AG08396 (cell line): ENCODE measurements at places on chromosomes 2 and 18.

- no peak for DNase-seq
Measured at GRCh38 chr2:115400940-115401339, 958.5 kb downstream of the DPP10 start.

DNA sequence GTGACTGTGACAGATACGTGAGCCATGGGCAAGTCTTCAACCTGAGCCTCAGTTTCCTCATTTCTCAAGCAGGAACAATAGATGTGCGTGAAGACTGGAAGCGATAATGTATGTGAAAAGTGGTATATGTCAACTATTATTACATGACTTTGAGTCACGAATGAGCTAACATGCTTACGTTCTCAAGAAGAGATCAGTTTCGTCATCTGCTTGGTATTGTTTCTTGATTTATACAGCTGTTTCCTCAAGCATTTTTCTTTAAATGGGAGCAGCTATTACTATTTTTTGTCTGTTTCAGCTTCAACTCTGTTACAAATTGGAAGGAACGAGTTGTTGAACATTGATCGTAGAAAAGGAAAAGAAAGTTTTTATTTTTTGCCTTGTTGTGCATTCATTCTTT, 48.5 kb upstream of the THOC1 start:
- no peak for DNase-seq

GRCh38 chr2:182245963-182246362, 180.9 kb downstream of the PDE1A start:
- DNase-seq = no peak

- DNase-seq = no peak
Measured at GRCh38 chr2:157192445-157193423, 64.8 kb upstream of the GALNT5 start.

GRCh38 chr18:36326771-36327170, 29.3 kb downstream of the FHOD3 start:
- no peak for DNase-seq

DNA sequence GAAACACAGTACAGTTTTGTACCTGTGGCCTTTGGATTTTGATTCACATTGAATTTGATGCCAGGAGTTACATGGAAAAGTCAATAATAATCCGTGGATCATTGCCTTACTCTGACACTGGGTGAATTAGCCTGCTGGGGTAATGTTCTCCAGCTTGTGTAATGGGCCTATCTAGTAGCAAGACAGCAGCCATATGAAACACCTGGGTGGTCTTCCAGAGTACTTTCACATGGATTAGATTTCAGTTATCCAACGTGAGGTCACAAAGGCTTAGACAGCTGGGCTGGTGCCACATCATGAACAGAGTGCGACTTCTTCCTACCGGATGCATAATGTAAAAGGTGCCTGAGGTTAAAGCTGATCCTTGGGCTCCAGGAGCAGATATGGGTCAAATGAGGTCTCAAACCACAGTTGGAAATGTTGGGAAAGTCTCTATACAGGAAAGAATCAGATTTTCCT, 486.8 kb downstream of the PARD3B start:
- DNase-seq = no peak
